ENCODE measurements at places on chromosomes 11 and 22.

- DNase-seq, result no peak
Observed at GRCh38 chr22:36933629-36934417, 20.4 kb downstream of the CSF2RB start.

- DNase-seq, result no peak
Observed at GRCh38 chr11:60918939-60919265, 4.9 kb downstream of the TMEM109 start.

- DNase-seq, result no peak
Observed at GRCh38 chr11:48099916-48100446, 116.6 kb upstream of the OR4B1 start.

DNA sequence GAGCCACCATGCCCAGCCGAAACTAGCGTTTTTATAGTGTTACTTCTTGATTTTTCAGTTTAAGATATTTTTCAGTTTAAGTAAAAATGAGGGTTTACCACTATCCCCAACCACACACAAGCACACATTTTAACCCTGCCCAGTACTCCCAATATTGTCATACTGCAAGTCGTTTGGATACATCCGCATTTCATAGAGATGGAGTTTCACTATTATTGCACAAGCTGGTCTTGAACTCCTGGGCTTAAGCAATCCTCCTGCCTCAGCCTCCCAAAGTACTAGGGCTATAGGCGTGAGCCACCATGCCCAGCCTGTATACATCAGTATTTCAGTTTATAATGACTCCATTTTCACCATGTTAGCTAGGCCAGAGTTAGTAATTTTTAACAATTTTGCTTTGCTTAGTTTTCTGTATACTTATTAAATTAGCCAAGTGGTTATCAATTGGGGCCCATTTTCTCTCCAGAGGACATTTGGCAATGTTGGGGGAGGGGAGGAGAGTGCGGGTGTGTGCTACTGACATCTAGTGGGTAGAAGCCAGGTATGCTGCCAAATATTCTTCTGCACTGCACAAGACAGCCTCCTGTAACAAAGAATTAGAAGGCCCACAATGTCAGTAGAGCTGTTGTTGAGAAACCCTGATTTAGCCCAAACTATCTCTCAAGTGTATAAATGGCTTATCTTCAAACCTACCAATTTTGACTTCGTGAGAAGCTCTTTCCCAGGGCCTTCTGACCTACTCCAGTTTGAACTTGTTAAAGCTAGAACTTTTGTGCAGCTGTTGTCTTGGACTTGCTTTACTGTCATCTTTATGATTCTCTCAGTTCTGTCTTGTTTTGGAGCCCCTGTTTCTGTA lies 7.3 kb downstream of the USP47 start:
- peak; percentile 25 for DNase-seq

DNA sequence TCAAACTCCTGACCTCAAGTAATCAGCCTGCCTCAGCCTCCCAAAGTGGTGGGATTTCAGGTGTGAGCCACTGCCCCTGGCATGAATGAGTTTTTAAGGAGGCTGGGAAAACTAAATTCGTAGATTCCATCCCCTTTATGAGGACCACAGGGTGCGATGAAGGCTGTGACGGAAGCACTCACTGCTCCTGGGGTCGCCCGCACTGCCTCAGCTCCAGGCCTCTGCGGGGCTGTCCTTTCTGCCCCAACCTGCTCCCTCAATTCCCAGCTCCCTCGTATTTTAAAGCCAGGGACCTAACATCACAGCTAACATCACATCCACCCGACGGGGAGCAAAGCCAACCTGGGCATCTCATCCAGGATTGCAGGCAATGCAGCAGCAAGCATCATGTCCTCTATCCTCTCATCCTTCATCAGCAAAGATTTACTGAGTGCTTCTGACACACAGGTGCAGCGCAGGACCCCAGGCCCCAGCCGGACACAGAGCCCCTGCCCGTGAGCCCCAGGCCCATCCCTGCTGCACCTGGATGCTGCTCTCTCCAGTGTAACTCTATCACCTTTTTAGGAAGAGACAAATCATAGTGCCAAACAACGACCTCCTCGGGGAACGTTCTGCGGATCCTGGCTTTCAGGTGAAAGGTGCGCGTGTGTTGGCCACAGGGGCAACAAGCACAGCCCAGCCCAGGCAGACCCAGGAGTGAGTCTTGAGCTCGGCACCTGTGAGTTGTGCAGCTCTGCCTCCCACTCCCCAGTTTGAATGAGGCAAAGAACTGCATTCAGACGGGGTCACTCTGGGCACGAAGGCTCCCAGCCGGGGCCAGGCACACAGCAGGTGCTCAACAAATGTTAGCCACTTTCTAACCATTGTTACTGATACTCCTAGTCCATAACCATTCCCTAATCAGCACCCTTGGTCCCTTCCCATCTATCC lies 134.3 kb downstream of the CRYBB2 start:
- no peak for DNase-seq

DNA sequence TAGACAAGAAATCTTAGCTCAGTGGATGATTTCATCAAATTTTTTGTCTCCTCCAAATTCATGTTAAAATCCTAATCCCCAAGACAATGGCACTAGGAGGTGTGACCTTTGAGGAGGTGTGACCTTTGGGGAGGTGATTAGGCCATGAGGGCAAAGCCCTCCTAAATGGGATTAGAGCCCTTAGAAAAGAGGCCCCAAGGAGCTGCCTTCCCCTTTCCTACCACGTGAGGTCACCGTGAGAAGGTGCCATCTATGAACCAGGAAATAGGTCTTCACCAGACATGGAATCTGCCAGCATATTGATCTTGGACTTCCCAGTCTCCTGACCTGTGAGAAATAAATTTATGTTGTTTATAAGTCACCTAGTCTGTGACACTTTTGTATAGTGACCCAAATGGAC lies 138.7 kb downstream of the TRIM29 start:
- no peak for DNase-seq

GRCh38 chr22:17237038-17237668 lies 17.9 kb upstream of the ADA2 start:
- no peak for DNase-seq

- DNase-seq, result no peak
Observed at GRCh38 chr11:10298342-10298741, 4.3 kb upstream of the SBF2 start.

GRCh38 chr11:29879560-29879959 lies 137.3 kb downstream of the KCNA4 start:
- no peak for DNase-seq

GRCh38 chr11:60946601-60947264 lies 5.2 kb downstream of the SLC15A3 start:
- no peak for DNase-seq

DNA sequence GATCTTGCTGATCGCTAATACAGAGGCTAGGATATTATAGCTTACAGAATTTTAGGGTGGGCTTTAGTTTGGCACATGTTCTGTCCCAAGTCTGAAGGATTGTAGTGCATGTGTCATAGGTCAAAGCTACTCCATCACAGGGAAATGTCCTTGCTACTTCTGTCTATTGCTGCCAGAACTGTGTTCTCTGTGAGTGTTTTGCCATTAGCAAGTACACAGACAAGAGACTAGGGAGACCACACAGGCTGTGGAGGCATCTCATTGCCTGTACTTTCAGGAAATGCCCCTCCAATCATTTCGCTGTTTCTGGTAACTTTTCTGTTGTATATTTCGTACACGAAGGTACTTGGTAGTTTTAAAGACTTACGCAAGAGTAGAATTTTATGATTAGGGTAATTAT lies 25.5 kb upstream of the RAG2 start:
- DNase-seq, result no peak

DNA sequence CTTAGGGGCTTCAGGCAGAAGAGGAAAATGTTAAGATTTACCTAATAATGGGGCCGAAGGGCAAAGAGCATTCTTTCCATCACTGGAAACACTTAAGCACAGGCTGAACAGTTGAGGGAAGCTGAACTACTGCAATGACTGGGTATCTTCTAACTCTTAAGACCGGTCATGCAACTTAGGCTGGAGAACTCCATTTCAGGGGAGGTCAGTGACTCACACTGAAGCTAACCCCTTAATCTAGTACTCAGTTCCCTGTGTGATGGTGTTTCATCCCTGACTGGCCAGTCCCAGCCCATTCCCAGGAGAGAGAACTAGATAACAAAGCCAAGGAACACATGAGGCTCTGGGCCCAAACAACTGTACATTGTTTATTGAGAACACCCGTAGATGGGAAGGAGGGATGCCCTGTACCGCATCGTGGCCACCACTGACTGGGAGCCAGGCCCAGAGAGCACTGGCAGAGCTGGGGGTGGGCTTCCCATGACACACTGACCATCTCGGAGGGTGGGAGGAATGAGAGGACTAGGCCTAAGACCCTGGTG lies 10.5 kb downstream of the RPL27A start:
- DNase-seq, result no peak

DNA sequence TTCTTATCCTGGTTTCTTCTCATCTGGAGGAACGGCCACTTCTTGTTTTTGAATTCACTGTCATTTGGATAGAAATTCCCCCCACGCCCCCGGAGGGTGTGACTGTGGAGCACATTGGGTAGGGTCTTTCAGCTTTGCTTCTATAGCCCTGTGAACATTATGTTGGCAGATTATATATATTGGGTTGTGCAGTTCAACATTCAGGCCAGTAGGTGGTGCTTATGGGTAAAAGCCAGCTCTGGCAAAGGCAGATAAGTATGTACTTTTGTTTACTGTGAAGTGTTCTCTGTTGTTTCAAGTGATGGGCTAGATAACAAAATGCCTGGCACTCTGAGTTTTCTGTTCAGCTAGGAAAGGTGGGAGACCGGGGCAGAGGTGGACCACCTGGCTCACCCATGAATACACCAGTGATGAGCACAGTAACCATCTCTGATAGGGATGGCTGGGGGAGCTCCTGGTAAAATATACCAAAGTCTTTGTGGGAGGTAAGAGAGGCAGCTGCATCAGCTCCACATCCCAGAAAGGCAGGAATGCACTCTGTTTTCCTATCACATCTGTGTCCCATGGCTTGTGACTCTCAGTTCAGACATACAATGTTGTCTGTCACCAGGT lies 1348.2 kb upstream of the RAG2 start:
- peak; percentile 1 for DNase-seq

- DNase-seq, result no peak
Observed at GRCh38 chr11:69138265-69138664, 17.5 kb upstream of the SMIM38 start.

- DNase-seq, result peak; percentile 61
Observed at GRCh38 chr11:848380-848931, 5.8 kb downstream of the TSPAN4 start.

- no peak for DNase-seq
Observed at GRCh38 chr11:120513436-120514315, 2.1 kb downstream of the GRIK4 start.

GRCh38 chr11:64607381-64607985 lies 16.5 kb downstream of the SLC22A12 start:
- DNase-seq, result no peak

DNA sequence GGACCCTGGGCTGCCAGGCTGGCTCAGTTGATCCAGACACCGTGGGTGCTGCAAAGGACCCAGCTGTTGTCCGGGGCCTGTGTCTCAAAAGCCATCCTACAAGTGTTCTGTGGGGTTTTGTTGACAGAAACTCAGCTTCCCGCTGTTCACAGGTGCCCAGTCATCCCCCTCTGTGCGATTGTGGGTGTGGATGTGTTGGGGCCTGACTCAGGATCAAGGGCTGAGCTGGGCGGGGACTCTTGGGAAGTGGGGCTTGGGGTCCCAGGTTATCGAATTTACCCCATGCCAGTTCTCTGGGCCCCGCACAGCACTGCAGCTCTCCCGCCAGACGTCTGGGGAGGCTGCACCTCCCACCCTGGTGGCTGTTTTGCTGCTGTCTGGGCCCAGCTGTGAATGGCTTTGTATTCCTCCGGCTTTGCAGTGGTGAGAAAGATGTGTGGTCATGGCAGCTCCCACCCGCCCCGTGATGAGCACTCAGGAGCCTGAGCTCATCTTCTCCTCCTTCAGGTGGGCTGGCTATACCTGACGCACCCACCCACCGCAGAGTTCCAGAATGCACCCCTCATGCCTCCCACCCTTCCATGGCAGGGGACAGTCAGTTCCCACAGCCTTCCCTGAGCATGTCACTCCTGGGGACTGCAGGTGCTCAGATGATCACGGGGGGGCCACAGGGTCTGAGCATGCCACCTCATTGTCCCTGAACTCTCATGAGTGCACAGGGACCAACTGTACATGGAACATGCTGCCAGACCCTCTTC lies 3.6 kb upstream of the AP2A2 start:
- DNase-seq, result no peak

DNA sequence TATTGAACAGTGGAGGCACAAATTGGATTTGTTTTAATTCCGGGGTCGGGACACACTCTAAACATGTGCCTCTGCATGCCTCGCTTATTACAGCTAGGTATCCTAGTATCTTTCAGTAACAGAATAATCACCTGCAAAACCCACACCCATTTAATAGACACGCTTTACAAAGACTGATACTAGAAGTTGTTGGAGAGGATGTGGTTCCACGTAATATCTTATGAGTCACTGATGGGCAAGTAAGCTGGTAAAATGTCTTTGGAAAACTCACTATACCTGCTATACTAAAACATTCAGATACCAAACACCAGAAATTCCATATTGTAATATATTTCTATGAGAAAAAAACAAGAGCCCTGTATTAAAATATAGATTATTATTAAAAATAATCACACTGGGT lies 84.0 kb downstream of the GGTLC2 start:
- no peak for DNase-seq

GRCh38 chr11:112216561-112217105 lies 9.6 kb upstream of the PTS start:
- no peak for DNase-seq

GRCh38 chr11:73013021-73013420 lies 129.1 kb downstream of the FCHSD2 start:
- DNase-seq, result no peak

GRCh38 chr11:13339195-13340153 lies 61.9 kb downstream of the BMAL1 start:
- DNase-seq, result no peak

DNA sequence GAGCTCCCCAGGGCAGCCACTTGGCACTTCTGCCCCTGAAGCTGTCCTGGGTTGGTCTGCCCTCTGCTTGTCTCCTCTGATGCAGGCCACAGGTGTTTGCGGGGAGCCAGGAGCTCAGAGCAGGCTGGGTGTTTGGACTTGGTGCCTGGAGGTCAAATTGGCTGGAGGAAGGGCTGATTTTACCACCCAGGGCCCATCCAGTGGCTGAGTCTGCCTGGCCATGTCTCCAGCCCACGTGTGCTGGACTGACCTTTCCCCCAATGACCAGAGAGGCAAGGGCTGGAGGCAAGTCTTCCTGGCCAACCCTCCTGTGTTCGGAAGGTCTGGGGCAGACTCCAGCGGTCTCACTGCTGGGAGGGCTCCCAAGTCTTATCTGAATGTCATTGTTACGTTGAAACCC lies 84.0 kb downstream of the NECTIN1 start:
- DNase-seq, result no peak

DNA sequence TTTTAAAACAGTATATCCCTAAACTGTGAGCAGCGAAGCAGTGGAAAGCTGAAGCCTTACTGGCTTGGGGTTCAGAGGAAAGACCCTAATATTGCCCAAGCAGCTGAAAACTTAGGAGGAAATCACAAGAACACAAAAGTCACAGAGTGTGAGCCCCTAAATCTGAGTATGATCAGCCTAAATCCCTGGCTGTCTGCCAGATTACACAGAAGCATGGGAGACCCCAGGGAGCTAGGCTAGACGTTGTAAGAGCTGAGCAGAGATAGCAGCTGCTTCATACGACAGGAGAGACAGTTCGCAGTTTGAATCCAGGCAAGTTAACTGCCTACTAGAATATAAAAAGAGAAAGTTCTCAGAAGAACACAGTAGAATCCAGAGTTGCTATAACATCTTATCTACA lies 81.2 kb downstream of the PACS1 start:
- no peak for DNase-seq

All from stimulated activated CD4-positive, alpha-beta T cell treated with anti-CD3 and anti-CD28 coated beads, Interleukin-4, amount 100 ng/mL, for 48 hours (primary cell).